ENCODE measurements at places on chromosomes 7 and 10. TPM values are rescaled to one million over a fixed set of nuclear protein-coding genes. Genes with fewer than 3 reads are reported as not detected.

FBXL13 gene
- polyA plus RNA-seq: not detected

EBLN1 gene
- not detected for polyA plus RNA-seq

PLEKHS1 gene
- polyA plus RNA-seq: not detected

VSTM2A gene
- not detected for polyA plus RNA-seq

ZKSCAN1 gene
- 55.5 TPM for polyA plus RNA-seq

JCAD gene
- not detected for polyA plus RNA-seq

GRCh38 chr7:75573477-75574019, 81.4 kb downstream of the SPDYE5 start:
- no peak for DNase-seq

- DNase-seq: no peak
These were observed 50.1 kb downstream of the SYPL1 start for GRCh38 chr7:106062006-106062405.

DNA sequence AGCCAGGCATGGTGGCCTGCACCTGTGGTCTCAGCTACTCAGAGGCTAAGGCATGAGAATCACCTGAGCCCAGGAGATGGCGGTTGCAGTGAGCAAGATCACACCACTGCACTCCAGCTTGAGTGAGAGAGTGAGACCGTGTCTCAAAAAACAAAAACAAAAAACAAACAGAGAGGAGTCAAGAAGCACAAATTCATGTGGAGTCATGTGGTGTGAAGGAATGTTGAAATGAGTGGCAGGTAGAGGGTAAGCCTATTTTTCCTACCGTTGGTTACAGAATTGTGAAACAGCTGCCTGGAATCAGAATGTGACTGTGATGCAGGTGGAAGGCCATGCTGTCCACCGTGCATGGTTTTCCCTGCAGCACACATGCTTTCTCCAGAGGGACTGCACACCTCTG, 23.7 kb upstream of the NUB1 start:
- no peak for DNase-seq

DNA sequence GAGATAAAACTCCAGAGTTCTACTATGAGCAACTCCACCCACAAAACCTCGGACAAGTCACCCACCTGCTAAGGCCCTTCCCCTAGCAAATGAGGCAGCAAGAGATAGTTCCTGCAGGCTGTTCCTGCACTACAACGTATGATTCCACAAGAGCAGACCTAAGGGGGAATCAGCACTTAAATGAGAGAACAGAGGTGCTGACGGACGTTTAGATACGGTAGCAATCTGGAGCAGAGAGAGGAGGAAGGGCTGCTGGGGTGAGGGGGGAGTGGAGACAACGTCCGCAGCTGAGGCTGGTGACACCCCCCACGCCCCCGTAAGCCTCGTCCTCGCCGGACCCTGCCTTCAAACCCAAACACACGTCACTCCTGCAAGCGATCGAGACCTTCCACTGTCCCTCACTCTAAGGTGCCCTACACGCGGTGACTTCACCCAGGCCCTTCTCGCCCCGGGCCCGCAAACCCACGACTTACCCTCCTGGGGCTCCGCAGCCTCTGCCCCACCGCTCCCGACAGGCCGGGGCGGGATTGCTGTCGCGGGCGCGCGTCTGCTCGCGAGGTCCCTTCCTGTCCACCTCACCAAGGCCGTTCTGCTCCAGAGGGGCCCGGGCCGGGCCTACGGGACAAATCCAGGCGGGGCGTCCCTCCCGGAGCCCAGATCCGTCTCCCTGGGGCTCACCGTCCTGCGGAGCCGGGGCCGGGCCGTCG, 635 bp downstream of the ZNF12 start:
- peak; percentile 12 for DNase-seq

DNA sequence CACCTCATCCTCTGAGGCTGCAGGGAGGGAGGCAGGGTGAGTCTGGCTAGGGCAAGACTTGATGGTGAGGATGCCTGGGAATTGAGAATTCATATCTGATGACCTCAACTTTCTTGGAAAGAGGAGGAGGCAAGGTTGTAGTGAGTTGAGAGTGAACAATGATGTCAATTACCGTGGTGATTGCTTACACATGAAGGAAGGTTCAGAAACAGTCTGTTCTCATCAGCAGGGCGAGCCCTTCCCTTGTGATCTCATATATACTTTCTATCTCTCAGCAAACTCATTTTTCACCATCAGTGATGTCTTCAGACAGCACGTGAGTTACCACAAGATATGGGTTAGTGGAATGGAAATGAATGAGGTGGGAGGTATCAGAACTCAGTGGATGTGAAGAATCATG, 20.1 kb upstream of the COL13A1 start:
- DNase-seq: no peak

DNA sequence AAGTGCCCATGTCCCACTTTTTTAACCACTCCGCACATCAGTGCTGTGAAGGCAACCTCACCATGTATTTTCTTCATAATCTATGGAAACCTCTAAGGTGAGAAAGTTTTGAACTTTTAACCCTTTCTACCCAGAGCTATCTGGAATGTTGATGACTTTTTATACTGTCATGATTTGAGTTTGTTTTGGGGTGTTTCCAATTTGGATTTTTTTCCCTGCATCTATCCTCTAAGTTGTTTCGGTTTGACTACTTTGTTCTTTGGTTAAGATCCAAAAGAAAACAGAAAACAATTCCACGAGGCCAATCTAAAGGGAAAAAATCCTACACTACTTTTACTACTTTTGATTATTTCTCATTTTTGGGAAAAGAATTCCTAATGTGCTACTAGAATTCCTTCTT, 279.7 kb downstream of the USP6NL start:
- DNase-seq: no peak

- no peak for DNase-seq
These were observed 141.0 kb downstream of the C1GALT1 start for GRCh38 chr7:7323352-7323751.

DNA sequence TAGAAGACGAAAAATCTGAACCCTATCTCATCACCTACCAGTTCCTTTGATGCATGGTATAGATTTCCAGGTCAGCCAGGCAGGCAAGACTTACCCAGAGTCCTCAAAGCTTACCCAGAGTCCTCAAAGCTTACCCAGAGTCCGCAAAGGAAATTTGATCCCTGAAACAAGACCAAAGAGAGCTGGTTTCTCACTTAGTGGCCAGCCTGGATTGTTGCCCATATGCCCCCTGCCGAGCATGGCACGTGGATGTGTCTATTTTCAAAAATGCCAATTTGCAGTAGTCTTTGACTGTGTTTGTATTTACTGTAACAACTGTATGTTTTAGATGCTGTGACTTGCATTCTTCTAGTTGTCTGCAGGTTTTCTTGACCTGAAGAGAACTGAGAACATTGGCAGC, 120.2 kb upstream of the STARD3NL start:
- no peak for DNase-seq

DNA sequence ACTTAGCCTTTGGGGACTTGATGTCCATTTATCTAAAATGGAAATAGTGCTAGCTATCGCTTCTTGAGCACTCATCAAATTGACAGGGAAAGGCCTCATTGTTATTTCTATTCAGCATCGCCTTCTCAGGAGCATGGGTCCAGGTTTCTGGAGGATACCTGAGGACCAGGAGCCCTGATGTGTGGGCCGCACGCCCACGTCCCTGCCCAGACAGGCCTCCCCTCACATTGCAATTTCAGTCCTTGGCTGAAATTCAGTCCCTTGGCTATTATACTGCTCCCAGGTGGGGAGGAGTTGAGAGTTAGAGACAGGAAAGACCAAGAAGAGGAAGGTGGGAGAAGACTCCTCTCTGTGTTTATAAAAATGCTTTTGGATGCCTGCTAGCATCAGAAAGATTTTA, 38.9 kb downstream of the GPRIN2 start:
- no peak for DNase-seq

GRCh38 chr7:33952824-33953223, 47.5 kb downstream of the BMPER start:
- no peak for DNase-seq

- DNase-seq: no peak
These were observed 90.2 kb downstream of the FRMD4A start for GRCh38 chr10:14240253-14241189.

DNA sequence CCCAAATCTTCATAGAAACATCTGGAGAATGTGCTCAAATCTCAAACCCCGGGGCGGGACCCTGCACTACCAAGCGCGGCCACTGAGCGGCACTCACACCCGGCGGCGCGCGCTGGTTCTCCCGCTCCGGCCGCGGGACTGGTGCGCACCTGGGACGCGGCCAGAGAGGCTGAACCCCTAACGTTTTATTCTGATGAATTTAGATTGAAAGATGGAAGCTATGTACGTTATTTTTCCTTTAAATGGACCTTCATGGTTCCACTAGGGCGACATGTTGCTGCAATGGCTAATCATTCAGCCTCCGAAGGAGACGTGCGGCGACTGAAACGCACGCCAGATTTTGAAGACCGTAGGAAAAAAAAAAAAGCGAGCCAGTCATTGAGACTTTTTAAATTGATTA, 107.0 kb upstream of the INSIG1 start:
- peak; percentile 30 for DNase-seq

- no peak for DNase-seq
These were observed 150.4 kb upstream of the NEBL start for GRCh38 chr10:21047511-21047910.

Data from naive thymus-derived CD4-positive, alpha-beta T cell (primary cell).